ENCODE measurements at places on chromosomes 1 and 21.

DNA sequence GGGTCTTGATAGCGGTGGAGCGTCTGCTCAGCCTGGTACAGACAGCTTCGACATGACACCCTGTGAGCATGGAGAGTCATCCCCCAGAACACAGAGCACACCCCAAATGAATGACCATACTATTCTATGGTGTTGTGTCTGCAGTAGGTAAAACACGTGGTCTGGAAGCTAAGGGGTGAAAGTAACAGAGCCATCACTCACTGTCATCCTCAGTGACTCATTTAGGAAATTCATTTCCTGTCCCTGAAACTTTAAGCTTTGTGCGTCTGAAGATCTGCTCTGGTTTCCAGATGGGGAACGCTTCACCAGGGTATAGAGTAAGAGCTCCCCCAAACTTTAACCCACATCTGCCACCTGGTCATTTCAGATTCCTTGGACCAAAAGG is 94.8 kb upstream of the DISP3 start:
- DNase-seq, result no peak

DNA sequence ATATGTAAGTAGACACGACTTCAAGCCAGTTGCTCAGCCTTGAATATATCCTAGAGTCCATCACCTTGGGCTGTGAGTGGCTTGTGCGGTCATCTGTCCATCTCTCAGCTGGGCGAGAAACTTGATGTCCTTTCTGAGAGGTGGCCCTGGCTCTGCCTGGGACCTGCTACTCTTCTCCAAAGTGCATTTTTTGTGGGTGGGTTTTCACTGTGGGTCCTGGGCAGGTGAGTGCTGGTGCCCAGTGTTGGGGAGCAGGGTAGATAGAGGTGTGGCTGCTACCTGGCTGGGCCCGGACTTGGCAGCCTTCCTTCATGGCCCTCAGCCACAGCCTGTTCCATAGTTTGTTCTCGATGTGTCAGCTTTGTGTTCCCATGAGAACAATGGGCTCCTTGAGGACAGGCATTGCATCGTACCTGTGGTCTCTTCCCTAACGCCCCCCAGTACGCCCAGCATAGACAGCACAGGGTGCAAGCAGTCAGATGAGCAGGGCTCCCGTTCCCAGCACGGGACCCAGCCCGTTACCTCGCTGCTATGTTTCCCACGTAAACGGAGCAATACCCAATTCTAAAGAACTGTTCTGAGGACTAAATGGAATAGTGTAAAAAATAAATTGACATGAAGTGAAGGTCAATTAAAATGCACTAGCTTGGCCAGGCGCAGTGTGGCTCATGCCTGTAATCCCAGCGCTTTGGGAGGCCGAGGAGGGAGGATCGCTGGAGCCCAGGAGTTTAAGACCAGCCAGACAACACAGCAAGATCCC is 877 bp upstream of the SLX9 start:
- DNase-seq, result no peak

DNA sequence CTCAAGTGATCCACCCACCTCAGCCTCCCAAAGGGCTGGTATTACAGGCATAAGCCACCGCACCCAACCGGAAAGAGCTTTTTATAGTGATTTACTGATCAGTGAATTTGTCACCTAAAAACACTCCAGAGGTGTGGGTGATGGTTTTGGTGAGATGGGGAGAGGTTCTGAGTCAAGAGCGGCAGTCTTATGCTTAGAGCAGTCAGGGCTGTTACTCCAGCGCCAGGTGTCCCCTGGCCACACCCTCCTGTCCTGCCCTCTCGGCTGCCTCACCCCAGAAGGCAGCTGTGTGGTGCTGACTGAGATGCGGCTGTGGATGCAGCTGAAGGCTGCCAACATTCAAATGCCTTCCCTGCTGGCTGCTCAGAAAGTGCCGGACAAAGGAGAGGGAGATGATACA is 94.5 kb upstream of the LPGAT1 start:
- DNase-seq, result no peak

DNA sequence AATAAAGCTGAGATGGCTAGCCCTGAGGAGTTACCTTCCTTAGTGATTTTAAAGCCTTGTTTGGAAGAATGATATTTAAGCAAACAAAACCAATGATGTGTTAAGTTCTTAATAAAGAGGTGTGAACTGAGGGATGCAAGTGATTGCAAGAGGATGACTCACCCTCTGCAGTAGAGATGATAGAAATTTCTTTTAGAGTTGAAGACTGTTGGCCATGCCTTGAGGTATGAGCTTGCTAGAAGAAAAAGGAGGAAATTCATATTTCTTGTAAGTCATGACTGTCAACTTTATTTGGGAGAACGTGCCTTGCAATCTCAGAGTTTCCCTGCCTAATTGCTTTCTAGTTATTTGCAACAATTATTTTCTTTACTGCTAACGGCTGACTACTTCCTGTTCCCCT is 94.7 kb downstream of the PLA2G4A start:
- DNase-seq, result no peak

- DNase-seq, result no peak
Observed at GRCh38 chr1:112337028-112337531, 58.9 kb upstream of the CTTNBP2NL start.

- no peak for DNase-seq
Observed at GRCh38 chr1:215600258-215600792, 33.2 kb downstream of the KCTD3 start.

- no peak for DNase-seq
Observed at GRCh38 chr1:61121631-61122030, 39.3 kb downstream of the NFIA start.

- no peak for DNase-seq
Observed at GRCh38 chr1:10795276-10796021, 997 bp downstream of the CASZ1 start.

DNA sequence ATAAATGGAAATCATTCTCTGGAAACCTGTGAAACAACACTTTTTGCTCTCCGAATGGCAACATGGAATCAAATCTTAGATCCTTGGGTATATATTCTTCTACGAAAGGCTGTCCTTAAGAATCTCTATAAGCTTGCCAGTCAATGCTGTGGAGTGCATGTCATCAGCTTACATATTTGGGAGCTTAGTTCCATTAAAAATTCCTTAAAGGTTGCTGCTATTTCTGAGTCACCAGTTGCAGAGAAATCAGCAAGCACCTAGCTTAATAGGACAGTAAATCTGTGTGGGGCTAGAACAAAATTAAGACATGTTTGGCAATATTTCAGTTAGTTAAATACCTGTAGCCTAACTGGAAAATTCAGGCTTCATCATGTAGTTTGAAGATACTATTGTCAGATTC is 45.7 kb downstream of the PTGFR start:
- DNase-seq, result no peak

- DNase-seq, result no peak
Observed at GRCh38 chr1:49297783-49298182, 521.1 kb upstream of the BEND5 start.

DNA sequence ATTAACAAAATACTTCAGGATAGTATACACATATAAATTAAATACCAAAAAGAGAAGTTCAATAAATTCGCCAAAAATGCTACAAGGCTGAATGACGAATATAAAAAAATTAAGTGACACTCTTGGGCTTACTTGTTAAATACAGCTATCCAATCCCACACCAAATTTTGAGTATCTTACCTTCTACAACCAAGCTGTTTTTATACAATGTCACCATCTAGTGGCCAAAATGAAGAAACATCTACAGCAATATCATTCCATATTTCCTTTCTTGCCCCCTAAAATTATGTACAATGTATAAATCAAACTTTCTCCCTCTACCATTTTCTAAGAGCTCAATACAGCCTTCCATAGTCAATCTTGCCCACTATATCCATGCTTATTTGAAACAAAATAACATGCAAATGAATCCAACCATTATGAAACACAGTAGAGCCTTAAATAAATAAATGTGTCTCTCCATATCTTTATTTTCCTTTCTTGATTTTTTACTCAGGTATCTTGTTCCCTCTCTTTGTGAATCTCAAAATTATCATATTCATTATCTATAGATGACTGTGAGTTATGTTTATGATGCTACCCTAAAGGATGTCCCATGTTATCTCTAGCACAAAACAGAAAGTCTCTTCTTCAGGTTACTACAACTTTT is 86.3 kb downstream of the ACBD6 start:
- DNase-seq, result no peak

DNA sequence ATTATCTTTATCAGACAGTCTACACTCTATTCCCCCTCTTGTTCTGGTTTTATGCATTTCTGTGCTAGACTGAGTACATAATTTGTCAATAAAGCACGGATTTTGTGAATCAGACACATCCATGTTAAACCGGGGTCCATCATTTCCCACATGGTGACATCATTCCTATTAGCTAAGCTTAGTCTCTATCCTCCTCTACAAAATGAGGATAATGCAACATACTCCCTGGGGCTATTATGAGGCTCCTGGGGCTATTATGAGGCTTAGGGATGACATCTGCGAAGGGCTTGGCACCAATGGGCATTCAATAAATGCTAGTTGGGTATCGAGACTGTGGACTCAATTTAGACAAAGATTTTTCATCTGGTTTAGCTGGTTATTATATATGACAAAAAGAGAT is 25.1 kb upstream of the APP start:
- no peak for DNase-seq

DNA sequence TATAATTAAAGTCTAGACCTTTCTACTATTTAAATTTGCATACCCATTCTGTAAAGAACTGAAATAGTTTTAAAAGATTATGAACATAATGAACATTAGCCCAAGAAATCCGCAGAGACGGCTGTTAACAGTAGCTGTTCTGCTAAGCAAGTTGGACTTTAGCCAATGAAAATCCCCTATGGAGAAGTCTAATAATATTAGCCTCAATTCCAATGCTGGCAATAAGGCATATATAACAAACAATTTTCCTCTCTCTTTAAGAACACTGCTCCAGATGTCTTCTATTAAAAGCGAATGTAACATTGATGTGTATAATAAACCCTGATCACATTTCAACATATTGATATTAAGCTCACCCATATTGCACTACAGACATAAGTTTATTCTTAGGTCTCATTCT is 221.3 kb upstream of the KCTD3 start:
- no peak for DNase-seq

DNA sequence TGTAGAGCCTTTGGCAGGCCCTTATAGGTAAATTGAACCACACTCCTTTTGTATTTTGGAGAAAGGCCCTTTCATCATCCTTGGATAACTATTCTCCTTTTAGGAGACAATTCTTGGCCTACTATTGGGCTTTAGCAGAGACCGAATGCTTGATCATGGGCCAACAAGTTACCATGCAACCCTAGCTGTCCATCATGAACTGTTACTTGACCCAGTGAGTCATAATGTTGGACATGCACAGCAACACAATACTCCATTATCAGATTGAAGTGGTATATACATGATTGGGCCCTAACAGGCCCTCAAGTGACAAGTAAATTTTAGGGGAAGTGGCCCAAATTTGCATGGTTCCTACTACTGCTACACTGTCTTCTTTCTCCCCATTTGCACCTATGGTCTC is 84.4 kb downstream of the CATSPERE start:
- no peak for DNase-seq

- DNase-seq, result no peak
Observed at GRCh38 chr21:36423771-36424433, 38.7 kb downstream of the CHAF1B start.

- no peak for DNase-seq
Observed at GRCh38 chr1:58649555-58649954, 50.3 kb downstream of the MYSM1 start.

GRCh38 chr1:109341944-109342930 is 35.4 kb upstream of the MYBPHL start:
- no peak for DNase-seq

DNA sequence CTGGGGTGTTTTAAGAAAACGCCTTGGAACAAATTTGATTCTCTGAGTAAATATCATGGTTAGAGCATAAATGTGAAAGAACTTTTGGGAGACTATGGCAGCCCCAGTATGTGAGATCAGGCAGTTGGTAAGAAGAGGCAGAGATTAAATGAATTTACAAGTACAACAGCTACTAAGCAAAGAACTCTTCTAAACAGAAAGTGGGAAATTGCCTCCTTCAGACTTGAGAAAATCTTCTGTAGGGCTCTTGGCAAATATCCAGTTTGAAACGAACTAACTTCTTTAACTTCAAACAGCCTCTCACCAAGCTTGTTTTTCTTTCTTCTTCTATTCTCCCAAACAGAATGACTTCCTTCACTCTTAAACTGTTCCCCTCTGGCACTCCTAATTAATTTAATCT is 337.7 kb downstream of the SIPA1L2 start:
- no peak for DNase-seq

DNA sequence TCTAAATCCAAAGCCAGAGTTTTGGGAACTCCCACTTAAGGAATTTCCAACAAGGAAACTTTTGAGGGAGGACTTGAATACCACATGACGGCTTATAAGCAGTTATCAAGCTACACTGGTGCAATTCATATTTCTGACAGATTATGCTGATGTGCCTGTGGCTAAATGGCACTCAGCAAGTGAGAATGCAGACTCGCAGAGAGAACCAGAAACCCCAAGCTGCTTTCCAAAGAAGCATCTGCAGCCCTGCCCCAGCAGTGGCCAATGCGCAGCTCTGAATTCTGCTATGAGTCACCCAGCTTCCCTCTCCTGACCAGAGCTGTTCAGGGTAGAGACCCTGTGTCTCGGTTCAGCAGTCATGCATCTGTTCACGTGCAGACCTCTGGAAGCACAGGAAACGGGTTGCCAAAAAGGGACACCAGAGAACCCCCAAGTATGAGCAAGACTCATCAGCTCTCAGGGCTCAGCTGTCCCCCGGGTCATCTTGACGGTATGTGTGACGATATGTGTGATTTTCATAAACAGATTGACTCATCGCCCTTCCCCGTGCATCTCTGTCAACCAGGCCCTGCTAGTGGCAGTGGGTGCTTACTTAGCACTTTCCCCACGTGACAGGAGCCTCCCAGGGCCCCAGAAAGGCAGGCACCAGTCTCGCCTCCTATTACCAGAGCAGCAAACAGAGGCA is 76.3 kb downstream of the ITPKB start:
- DNase-seq, result peak; percentile 77
